ENCODE measurements at places on chromosomes 6 and 20. TPM values are rescaled to one million over a fixed set of nuclear protein-coding genes. Genes with fewer than 3 reads are reported as not detected.

LYRM2 gene
- total RNA-seq = 12.3 TPM

E2F3 gene
- 5.6 TPM for total RNA-seq

PPP1R18 gene
- total RNA-seq = 55.8 TPM

SMOC2 gene
- not detected for total RNA-seq

ETV7 gene
- total RNA-seq = 0.27 TPM

HEY2 gene
- 1.1 TPM for total RNA-seq

C4B gene
- 1.8 TPM for total RNA-seq

RPP21 gene
- total RNA-seq = 23.8 TPM

POM121L2 gene
- total RNA-seq = not detected

SLC17A9 gene
- 13.8 TPM for total RNA-seq

FOXP4 gene
- total RNA-seq = 2.7 TPM

RWDD2A gene
- total RNA-seq = 3.6 TPM

RAET1G gene
- 0.18 TPM for total RNA-seq

XKR7 gene
- not detected for total RNA-seq

CALHM5 gene
- 8.5 TPM for total RNA-seq

FAXC gene
- total RNA-seq = 0.56 TPM

POU5F1 gene
- total RNA-seq = not detected

SCRT2 gene
- total RNA-seq = not detected

PPIL6 gene
- 0.85 TPM for total RNA-seq

RIPOR2 gene
- 0.28 TPM for total RNA-seq

LTA gene
- not detected for total RNA-seq

KIAA0408 gene
- total RNA-seq = not detected
